Dermis microvascular lymphatic vessel endothelial cell (primary cell): ENCODE measurements at places on chromosomes 13 and 19. TPM values are rescaled to one million over a fixed set of nuclear protein-coding genes. Genes with fewer than 3 reads are reported as not detected.
A peak's percentile ranks its signal among the peaks of the same experiment; 100 is the strongest.

The NRTN gene
- total RNA-seq, result 0.13 and 0.51 TPM in 2 replicates

The NTN5 gene
- under 0.01 TPM in 1 of 2 replicates, not detected in the other for total RNA-seq

The METTL21C gene
- not detected in 2 replicates for total RNA-seq

The OR1M1 gene
- not detected in 2 replicates for total RNA-seq

The ZNF426 gene
- 15.9 and 17.7 TPM in 2 replicates for total RNA-seq

The TMEM150B gene
- total RNA-seq, result not detected in 2 replicates

DNA sequence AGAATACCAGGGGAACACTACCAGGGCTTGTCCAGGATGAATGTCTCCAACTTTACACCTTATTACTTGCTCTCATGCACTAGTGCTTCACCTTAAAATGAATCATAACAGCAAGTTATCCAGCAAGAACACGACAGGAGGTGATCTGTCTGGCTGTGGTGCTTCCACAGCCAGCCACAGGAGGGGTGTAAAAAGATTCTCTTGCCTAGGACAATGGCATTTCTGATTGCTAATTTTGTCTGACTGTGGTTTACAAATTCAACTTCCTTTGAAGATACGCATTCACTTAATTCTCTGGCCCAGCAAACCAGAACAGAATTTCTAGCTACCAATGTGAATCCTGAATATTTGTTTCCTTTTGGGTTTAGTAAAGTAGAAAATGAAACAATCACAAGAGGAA lies 23.1 kb upstream of the COG3 start:
- DNase-seq, result no peak

DNA sequence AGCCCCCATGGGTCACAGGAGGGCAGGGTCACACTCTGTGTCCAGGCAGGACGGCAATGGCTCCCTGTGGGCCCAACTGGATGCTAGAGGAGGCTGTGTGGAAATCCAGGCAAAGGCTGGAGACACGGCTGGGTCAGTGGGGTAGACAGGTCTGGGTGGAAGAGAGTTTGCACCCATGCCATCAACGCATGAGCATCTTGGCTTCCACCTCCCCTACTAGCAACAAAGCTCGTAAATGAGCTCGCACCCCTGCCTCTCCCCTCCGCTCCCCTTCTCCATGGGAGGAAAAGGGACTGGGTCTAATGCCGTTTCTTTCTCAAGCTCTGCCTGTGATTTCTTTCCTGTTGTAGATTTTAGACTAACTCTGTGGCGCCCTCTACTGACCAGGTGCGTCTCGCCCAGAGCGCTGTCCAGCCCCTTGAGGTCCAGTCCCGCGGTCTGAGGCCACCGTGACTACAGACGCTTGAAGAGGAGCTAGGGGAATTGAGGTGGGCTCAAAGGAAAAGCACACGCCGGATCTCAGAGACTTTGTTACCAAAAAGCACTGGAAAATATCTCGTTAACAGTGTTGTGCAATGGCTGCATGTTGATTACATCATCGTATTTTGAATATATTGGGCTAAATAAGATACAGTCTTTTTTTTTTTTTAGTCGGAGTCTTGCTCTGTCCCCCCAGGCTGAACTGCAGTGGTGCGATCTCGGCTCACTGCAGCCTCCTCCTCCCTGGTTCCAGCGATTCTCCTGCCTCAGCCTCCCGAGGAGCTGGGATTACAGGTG lies 50.7 kb upstream of the USP29 start:
- DNase-seq, result no peak

GRCh38 chr19:976476-976875 lies 7.7 kb upstream of the WDR18 start:
- no peak for DNase-seq

GRCh38 chr19:13463296-13463695 lies 43.0 kb downstream of the CACNA1A start:
- DNase-seq, result peak; percentile 8

DNA sequence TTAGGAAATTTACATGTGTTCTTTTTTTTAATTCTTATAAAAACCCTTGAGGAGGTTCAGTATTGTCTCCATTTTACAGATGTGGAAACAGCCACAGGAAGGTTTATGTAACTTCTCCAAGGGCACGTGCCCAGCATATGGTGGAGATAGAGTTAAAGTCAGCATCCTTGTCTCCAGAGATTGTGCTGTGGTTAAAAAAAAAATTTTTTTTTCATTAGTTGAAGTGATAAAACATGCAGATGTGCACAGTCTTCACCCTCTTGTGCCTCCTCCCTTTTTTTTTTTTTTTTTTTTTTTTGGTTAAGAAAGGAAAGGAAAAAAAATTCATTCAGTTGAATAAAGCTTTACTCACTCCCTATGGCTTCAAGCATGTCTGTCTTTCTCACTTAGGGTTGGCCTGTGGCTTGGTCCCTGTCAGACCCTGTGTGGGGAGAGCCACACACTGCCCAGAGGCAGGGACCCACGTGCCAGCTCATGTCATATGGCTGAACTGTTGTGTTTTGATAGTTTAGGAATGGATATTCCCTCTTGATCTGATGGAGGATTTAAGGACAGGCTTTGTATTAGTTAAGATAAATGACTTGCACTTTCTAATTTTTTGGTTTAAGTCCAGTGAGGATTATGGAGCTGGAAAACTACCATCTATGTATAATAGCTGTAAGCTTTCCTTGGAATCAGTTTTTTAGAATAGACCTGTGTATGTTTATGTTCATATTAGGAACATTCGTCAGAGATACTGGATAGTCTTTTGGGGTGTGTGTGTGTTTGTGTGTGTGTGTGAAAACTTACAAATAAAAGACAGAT lies 19.3 kb downstream of the RNASEH2B start:
- DNase-seq, result no peak

DNA sequence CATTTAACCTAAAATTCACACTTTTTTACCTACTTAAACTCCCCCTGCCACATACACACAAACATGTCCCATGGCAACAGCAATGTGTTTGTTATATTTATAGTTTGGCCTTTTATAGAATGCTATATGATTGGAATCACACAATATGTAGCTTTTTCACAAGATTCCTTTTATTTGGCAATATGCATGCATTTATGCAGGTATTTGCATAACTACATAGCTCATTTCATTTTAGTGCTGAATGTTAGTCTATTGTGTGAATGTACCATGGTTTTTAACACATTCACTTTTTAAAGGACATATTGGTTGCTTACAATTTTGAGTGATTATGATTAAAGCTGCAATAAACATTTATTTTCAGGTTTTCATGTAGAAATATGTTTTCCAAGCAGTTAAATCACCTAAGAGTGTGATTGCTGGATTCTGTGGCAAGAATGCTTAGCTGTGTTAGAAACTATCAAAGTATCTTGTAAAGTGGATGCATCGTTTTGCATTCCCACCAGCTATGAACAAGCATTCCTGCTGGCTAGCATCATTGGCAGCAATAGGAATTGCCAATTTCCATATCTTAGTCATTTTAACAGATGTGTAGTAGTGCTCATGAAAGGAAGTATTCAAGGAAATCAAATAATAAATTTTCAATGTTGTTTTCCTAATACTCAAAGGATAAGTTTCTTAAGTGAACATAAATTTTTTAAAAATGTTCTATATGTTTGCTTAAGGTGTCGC lies 557.0 kb downstream of the SLITRK1 start:
- no peak for DNase-seq

DNA sequence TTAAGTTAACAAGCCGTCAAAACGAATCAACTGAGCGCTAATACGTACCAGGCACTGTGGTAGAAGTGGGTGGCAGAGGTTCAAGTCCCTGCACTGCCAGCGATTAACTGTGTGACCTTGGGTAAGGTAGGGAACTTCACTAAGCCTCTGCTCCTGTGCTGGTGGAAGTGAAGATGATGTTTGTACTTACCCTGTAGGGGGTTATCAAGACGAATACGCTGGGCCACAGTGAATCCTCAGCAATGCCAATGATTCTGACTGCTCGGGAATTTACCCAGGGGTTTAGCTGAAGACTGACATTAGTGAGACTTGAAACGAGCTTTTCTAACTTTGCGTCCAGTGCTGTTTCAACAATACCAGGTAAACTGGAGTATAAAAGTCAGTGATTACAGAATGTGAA lies 305.3 kb downstream of the FGF9 start:
- no peak for DNase-seq

DNA sequence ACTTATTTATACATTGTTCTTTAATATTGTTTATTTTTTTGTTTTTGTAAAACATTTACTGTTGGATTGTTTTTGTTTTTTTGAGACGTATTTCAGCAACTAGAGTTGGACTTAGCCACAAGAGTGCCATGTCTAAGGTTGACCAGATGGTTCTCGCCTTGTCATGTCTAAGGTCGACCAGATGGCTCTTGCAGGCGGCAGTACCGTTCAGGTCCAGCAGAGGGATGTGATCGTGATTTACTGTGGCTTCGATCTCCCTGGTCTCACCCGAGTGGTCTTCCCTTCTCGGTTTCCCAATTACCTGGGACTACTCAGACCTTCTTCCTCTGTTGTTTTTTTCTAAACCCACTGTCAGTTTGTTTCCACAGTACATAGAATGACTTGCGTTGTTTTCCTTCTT lies 1438.6 kb downstream of the UQCRFS1 start:
- no peak for DNase-seq
